ENCODE measurements at places on chromosomes 6 and 20. TPM values are rescaled to one million over a fixed set of nuclear protein-coding genes. Genes with fewer than 3 reads are reported as not detected.

DPPA5 gene
- not detected for total RNA-seq

DEFB124 gene
- total RNA-seq = not detected

SGK2 gene
- 2.3 TPM for total RNA-seq

SLC22A7 gene
- 0.88 TPM for total RNA-seq

SLC26A8 gene
- total RNA-seq = 0.35 TPM

MUC21 gene
- not detected for total RNA-seq

SOBP gene
- 2.0 TPM for total RNA-seq

ENPP5 gene
- total RNA-seq = 2.6 TPM

BIRC7 gene
- 10.7 TPM for total RNA-seq

POPDC3 gene
- total RNA-seq = 4.7 TPM

RIMS1 gene
- total RNA-seq = 35.0 TPM

KCNB1 gene
- 7.4 TPM for total RNA-seq

LINC00237 gene
- 0.47 TPM for total RNA-seq

PRSS16 gene
- total RNA-seq = 0.21 TPM

TJAP1 gene
- total RNA-seq = 17.6 TPM

SNAP25 gene
- 119 TPM for total RNA-seq

TRIM31 gene
- total RNA-seq = 0.30 TPM

C20orf144 gene
- 0.92 TPM for total RNA-seq

LY6G6F gene
- not detected for total RNA-seq

YIPF3 gene
- total RNA-seq = 85.5 TPM

TXLNB gene
- total RNA-seq = 0.36 TPM

LAMA5 gene
- 37.6 TPM for total RNA-seq

STX16 gene
- 52.1 TPM for total RNA-seq

HLA-DPA1 gene
- 0.44 TPM for total RNA-seq

GID8 gene
- total RNA-seq = 28.8 TPM

ACSS2 gene
- 30.9 TPM for total RNA-seq

PSORS1C2 gene
- total RNA-seq = 0.38 TPM

TNFRSF21 gene
- total RNA-seq = 50.1 TPM

NT5DC1 gene
- total RNA-seq = 8.2 TPM

THEMIS gene
- 0.08 TPM for total RNA-seq

TGM3 gene
- total RNA-seq = 2.8 TPM

SLC32A1 gene
- total RNA-seq = 0.96 TPM
